ENCODE measurements at places on chromosomes 7 and 10.

DNA sequence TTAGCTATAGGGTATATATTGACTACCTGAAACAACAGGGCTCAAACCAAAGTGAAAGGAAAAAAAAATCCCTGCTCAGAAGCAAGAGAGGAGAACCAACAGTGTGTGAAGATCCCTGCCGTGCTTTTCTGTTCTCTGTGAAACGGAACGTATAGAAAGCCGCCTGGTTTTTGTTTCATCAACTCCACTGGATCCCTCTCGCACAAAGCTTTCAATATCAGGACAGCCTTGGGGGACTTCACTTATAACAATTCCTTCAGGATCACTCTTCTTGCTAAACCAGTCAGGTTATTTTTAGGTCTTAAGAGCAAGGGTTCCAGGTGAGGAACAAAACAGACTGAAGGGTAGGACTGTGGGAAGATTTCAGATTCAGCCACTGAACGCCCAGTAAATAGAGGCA, 151.1 kb upstream of the CACNA2D1 start:
- no peak for DNase-seq

DNA sequence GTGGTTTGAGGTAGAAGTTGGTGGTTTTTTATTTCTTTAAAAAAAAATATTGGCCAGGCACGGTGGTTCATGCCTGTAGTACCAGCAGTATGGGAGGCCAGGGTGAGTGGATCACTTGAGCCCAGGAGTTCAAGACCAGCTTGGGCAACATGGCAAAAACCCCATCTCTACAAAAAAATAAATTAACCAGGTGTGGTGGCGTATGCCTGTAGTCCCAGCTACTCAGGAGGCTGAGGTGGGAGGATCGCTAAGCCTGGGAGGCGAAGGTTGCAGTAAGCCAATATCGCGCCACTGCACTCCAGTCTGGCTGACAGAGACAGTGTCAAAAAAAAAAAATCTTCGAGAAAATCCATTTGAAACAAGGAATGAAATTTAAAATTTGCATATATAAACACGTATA, 1.1 kb downstream of the IL2RA start:
- DNase-seq, result no peak

DNA sequence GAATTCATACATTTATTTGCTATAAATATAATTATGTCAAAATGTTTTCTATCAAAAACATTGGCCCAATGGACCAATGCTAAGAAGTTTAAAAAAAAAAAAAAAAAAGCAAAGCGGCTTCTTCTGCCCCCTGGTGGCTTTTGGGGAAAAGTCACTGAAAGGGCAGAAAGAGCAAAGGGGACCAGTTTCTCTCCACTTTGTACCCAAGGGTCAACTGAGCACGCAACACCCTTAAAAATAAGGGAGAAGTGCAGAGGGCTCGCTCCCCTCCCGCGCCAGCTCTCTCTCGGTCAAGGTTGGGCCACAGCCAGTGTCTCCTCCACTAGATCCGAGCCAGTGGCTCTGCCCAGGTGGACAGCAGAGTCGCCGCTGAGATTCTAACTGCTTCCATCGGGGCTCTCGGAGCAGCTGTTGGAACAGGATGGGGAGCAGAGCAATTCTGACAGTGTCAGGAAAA, 136.4 kb upstream of the FGFR2 start:
- DNase-seq, result no peak

DNA sequence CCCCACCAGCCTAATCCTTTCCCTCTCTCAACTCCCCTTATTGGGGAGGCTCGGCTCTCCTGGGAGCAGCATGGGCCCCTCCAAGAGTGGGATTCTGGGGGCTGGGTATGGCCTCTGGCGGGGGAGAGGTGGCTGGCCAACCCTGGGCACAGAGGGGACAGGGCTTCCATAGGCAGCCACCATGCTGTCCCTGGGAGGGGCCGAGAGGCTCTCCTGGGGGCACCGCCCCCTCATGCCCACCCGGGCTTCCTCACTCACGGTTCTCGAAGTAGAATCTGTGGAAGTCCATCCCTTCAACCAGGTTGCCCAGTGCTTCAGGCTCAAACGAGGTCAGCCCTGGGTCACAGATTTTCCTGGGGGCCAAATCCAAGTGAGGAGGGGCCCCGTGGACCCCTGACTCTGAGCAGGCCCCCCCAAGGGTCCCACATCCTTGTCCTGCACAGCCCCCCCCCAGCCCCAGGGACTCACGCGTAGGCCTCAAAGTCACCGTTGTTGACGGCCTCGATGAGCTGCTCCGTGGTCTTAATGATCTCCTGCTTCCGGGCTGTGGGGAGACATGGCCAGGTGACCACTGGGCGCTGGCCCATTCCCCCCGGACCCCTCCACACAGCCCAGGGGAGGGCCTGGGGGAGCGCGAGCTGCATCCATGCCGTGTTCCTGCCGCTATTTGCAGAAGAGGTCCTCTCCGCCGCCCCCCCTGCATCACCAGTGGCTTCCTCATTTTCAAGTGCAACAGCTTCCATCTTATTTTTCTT, 19.8 kb downstream of the YKT6 start:
- DNase-seq, result no peak

- DNase-seq, result no peak
Observed at GRCh38 chr10:110420401-110421193, 77.1 kb upstream of the DUSP5 start.

GRCh38 chr10:28215930-28216329, 86.9 kb downstream of the MPP7 start:
- DNase-seq, result no peak

DNA sequence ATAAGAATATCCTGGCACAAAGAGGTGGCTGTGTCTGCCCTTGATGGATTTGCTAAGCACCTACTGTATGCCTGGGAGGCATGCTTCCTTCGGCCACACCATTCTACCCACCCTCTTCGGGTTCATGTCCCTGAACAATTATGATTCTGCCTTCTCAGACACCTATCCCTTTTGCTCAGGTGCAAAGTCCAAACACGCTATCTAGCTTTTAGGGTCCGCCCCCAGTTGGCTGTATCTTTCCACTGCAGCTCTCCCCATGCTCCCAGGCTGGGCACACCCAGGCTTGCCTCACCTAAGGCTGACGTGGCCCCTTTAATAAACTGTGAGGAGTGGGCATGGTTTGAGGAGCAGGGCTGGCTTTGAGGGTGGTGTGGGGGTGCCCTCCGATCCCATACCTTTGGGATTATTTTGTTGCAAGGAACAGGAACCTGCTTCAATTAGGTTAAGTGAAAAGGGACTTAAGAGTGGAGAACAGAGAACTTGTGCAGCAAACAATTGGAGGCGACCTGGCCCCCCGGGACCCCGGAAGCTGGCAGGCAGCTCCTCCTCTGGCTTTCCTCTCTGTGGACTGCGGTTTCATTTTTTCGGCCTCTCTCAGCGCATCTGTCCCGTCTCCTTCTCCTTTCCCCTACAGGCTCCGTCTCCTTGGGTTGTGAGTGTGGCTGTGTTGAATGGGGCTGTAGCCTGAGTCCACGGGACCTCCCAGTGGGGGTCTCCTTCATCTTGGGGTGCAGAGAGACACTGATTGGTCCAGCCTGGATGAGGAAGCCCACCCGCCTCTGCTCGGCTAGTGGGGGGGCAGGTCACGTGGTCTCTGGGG, 3.8 kb downstream of the CLIP2 start:
- DNase-seq, result no peak

DNA sequence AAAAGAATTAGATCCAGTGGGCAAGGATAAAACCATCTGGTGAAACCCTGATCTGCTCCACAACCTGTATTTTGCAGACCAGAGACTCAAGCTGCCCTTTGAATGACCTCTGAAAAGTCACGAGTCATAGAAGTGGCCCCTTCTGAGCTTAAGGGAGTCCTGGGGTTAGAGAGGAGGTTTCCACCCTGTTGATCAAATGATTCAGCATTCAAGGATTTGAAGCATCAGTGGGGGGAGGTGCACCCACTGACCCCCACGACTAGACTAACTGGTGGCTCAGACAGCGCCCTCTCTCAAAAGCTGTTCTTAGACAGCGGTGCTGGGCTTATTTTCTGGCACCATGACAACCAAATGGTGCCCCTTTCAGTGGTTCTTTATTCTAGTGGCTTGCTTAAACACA, 44.3 kb downstream of the PLCE1 start:
- DNase-seq, result no peak

DNA sequence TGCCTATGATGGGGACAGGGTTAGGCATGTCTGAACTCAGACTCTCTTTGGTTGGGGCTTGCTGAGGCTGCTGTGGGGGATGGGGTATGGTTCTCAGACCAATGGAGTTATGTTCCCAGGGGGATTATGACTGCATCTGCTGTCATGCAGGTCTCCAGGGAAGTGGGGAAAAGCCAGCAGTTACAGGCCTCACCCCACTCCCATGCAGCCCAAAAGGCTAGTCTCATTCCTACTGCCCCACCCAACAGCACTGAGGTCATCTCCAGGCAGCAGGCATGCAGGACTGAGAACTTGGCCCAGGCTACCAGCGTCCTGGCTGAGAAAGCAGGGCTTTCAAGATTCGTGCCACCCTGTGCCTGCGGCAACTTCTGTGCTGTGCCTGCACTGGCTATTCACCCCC, 373.3 kb downstream of the HTR7 start:
- no peak for DNase-seq

DNA sequence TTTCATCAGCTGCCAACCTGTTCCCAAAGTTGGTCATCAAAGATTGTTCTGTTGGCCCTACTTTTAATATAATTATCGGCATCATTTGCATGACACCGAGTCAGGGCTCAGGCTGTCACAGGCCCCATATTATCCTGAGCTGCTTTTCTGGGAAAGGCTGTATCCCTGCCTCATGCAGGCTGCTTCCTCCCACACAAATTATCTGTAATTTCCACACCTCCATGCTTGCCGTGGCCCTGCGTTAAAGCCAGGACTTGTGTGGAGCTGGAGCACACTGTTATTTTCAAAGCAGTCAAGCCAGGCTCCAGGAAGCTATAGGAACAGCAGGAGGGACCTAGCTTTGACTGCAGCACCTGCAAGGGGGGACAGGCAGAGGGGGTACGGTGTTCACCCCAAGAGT, 5.4 kb upstream of the ADCYAP1R1 start:
- DNase-seq, result no peak

Measured in activated T-cell treated with anti-CD3 and anti-CD28 coated beads for 1 hour (primary cell).